ENCODE measurements at places on chromosomes 4 and X.

DNA sequence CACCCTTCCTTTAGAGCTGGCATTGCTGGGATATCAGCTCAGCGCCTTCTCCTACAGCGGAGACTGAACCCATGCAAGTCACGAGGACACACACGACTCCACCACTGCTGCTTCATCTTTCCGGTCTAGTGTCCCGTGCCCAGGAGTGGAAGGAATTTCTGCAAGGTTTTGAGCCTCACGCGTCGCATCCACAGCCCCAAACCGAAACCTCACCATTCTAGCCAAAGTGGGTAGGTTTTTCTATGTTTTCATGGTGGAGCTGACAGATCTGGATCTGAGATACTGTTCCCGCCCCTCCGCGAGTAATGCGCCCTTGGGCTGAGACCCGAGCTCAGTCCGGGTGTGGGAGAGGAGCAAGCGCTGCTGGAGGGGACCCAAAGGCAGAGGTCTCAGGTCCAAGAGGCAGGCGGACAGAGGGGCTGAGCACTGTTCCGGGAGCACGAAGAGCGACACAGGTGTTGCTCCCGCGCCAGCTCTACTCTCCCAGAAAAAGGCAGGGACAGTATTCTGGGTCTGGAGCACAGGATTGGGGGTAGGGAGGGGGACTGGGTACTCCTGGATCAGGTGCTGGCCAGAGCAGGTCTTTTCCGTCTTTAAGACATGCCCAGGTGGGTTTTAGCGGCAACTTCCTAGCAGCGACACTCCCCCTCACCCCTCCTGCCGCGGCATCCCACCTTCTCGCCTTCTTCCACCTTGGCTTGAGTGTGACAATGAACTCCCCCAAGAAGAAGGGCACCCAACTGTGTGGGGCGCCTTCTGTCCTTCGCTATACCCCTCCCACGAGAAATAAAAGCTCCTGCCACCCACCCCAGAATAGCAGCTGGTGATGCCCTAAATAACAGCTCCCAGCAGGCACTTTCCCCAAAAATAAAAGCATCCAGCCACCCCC is 1.8 kb downstream of the EPHA5 start:
- no peak for DNase-seq

GRCh38 chr4:46389301-46389775 is 590 bp downstream of the GABRA2 start:
- DNase-seq = no peak

GRCh38 chrX:110804446-110804845 is 8.8 kb upstream of the CHRDL1 start:
- no peak for DNase-seq

GRCh38 chr4:150358691-150359090 is 223.3 kb upstream of the MAB21L2 start:
- DNase-seq = no peak

DNA sequence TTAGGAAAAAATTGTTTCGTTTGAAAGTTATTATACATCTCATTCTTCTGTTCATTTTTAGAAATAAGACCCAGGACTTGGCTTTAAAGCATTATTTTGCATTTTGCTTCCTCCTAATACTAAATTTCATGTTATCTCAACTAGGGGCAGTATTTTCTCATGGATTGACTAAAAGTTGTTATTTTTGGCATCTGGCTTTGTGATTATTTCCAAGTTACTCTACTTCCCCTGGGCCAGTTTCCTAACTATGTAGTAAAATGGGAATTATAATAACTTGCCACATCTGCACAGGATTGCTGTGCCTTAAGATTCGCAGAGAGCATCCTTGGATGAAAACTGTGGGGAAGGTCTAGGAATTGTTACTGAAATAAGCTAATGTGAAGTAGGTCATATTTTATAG is 3.0 kb downstream of the RBPJ start:
- DNase-seq = no peak

- no peak for DNase-seq
Observed at GRCh38 chr4:74503580-74503979, 58.6 kb downstream of the AREG start.

- DNase-seq = no peak
Observed at GRCh38 chr4:26583538-26583864, 383 bp upstream of the TBC1D19 start.

DNA sequence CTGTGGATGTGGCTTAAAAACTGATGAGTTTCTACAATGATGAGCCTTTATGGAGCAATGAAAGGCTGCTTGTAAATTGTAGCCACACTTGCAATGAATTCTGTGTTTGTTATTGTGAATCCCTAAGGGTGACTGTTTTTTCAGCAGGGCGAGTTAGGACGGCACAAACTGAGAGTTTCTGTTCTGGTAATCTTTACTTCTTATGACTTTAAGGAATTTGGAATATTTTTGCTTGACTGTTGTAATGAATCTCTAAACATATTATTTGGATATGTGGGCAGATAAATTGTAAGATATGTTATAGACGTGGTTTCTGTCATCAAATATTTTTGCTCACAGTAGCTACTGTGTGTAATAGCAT is 22.2 kb downstream of the RBPJ start:
- no peak for DNase-seq

Measured in CD4-positive, alpha-beta T cell treated with Interleukin-17A for 1 hour (primary cell).